Amniotic epithelial cell (primary cell): ENCODE measurements at places on chromosomes 7 and 10.

- DNase-seq, result no peak
Observed at GRCh38 chr10:11795101-11795920, 27.8 kb upstream of the PROSER2 start.

DNA sequence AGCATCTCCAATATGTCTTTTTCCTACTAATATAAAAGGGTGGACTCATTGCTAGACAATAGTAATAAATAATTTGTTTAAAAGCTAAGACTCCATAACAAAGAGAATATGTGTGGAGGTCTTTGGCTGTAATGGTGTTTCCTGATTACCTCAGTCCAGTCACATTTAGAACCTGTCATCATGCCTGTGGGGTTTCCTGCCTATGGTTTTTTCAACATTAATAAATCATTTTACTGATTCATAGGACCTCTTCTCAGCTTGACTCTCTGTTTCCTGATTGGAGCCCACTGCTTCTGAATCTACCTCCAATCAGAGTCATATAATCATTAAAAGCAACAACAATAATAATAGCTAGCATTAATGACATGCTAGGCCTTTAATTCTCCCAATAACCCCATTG is 52.4 kb upstream of the GNAI1 start:
- no peak for DNase-seq

DNA sequence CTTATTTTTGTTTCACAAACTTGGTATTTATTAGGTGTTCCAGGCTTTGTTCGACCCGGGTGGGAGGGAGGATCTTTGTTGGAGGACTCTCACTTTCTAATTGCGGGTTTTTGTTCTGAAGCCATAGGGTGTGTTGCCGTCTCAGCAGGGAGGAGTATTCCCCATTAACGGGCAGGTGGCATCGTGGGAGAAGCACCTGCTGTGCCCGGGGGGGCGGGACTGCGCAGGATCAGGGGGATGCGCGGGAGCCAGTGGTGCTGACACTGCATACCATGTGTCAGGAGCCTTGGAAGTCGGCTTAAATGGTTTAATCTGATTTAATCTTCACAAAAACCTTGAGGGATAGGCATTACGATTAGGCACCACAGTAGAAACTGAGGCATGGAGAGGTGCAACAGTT is 113.0 kb downstream of the MGMT start:
- DNase-seq, result no peak

- peak; percentile 60 for DNase-seq
Observed at GRCh38 chr10:32981760-32982159, 23.7 kb upstream of the ITGB1 start.

DNA sequence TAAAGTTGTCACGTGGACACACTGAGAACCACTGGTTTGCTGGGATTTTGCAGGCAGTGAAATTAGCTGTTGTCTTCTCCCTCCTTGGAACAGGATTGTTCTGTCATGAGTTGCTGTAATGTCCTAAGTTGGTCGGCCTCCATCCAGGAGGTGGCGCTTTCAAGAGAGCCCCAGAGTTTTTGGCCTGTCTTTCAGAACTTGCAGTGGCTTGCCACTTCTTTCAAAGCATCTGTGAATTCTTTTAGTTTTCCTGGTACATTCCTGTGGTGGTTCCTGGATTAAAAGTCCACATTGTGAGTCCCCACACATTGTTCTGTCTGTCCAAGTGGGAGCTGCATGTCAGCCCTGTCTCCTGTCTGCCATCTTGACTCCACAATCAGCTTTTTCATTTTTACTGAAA is 133.8 kb downstream of the PON1 start:
- peak; percentile 44 for DNase-seq

DNA sequence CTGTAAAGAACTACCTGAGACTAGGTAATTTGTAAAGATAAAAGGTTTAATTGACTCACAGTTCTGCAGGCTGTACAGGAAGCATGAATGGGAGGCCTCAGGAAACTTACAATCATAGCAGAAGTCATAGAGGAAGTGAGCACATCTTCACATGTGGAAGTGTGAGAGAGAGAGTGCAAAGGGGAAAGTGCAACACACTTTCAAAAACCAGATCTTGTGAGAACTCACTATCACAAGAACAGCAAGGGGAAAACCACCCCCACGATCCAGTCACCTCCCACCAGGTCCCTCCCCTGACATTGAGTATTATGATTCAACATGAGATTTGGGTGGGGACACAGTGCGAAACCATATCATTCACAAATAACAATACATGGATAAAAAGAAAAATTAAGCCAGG is 24.5 kb downstream of the AVL9 start:
- no peak for DNase-seq

GRCh38 chr10:74612195-74612594 is 214.2 kb upstream of the KAT6B start:
- DNase-seq, result peak; percentile 24

- DNase-seq, result peak; percentile 15
Observed at GRCh38 chr7:35878351-35878750, 77.5 kb downstream of the SEPTIN7 start.

DNA sequence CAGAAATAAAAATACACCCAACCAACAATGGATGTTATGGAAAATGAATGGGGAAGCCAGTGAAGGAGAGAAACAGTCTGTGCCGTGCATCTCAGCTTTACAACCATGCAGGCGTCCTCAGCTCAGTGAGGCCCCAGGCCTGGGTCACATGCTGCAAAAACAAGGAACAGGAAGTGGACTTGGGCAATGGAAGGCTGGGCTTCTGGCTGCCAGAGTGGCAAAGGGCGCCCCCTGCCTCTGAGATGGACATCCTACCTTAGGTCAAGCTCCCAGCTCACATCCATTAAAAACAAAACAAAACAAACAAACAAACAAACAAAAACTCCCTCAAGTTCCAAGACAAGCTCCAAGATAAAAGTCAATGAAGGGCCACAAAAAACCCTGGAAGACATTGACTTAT is 54.7 kb upstream of the AFAP1L2 start:
- DNase-seq, result peak; percentile 58

DNA sequence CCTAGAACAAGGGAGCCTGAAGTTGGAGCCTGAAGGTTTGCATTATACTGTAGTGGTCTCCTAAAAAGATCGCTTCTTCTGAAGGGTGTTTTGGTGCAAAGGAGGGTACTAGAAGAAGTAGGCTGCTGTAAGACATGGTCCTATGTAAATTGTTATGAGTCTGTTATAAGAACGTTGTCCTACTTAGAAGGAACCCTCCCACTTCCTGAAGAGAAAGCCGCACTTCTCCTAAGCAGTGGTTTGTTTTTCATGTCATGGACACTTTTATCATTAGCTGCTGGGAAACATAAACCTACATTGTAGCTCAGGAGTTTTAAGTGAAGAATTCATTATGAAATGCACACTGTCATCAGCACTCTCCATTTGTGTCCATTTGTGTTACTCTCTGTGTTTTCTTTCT is 129.1 kb upstream of the ITGB1 start:
- DNase-seq, result no peak

DNA sequence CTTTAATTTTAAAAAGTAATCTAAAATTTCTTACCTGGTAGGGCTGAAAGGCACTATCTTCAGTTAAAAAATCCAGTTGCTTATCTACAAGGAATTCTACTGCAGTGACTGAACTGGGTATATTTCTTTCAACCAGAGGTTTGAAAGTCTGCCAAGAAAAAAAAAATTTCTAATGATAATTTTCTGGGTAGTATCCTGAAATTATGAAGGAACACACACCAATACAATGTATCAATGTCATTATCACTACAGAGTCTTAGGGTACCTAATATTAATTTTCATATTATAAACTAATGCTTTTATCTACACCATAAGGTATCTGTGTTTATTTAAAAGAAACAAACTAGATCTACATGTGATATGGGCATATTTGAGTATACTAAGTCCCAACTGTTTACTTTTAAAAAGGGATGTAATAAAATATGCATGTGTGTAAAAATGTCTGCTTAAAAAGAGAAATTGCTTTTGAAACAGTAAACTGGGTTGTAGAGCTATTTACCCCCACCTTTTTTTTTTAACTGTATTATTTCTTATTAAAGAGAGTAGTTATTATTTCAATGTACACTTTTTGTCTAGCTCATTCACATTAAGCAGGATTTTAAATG is 131.6 kb downstream of the NRBF2 start:
- peak; percentile 42 for DNase-seq

- DNase-seq, result no peak
Observed at GRCh38 chr10:91566115-91566514, 66.8 kb downstream of the PPP1R3C start.

DNA sequence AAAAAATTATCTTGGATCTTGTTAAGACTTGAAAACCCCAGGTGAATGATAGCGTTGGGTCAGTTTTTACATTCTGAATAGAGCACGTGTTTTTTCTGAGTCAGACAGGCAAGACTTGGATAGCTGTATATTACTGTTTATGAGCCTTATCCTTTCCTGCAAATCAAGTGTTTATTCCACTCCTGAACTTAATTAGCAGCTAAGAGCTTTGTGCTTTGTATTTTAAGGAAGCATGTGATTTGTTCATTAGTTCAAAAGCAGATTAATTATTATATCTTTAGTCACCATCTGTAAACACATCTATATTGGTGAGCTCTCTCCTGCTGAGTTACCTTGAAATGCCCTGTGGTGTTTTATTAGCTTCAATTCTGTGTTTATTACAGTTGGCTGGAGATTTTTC is 98.6 kb upstream of the PRPS1L1 start:
- DNase-seq, result no peak

DNA sequence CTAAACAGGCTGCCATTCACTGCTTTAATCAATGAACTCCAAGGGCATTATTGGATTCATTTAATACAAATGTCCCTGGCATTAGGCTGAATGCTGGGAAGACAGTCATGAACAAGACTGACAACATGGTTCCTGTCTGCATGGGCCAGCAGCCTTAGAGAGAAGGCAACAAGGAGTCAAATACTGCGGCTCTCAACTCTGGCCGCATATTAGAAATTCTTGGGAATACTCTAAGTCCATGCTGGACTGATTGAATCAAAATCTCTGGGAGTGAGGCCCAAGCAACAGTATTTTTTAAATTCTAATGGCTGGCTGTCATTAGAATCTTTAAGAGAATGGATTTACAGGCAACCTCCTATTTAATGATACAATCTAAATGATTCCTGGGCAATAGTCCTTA is 34.1 kb downstream of the FGFBP3 start:
- DNase-seq, result no peak

DNA sequence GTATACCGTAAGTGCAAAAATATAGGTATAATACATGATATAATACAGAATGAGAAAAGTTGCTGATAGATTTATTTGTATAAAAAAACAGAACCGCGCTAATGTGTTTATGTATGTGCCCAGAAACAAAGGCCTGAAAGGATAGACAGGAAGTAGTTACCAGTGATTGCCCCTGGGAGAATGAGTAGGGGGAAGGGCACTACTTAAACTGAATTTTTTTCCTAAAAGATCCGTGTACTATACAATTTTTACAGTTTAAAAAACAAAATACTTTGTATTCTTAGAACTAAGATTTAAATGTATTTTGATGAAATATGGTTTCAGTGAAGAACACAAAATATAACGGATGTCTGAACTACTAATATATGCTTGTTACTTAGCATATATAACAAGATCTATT is 2.9 kb downstream of the IPMK start:
- DNase-seq, result no peak

DNA sequence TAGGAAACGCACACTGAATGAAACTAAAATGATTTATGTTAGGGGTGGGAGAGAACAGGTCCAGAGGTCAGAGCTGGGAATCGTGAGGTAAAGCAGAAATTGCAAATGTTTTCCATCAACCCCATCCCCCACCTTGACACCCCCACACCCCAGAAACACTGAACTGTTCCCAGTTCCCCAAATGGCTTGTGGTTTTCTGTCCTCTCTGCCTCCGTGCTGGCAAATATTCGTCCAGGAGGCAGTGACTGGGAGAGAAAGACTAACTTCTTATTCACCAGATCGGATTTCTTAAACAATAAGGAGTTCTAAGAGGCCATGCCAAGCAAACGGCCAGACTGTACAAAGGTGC is 730 bp upstream of the RASSF4 start:
- no peak for DNase-seq

- DNase-seq, result peak; percentile 35
Observed at GRCh38 chr7:30032310-30033125, 4.3 kb downstream of the PLEKHA8 start.

DNA sequence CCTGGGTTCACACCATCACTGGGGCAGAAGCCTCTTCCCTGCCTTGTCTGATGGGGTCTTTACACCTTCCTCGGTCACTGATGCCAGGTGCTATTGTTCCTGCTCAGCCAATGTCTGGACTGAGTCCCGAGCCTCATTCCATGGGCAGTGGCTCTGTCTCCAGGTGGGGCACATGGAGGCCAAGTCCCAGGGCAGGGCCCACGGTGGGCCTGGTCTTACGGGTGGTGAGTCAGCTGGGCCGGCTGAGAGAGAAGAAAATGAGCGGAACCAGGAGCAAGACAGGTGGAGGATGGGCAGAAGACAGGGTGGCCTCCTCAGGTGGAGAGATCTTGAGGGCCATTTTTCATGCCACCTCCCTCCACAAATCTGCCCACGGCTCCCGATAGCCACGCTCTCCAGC is 131.7 kb upstream of the FAM20C start:
- DNase-seq, result no peak

DNA sequence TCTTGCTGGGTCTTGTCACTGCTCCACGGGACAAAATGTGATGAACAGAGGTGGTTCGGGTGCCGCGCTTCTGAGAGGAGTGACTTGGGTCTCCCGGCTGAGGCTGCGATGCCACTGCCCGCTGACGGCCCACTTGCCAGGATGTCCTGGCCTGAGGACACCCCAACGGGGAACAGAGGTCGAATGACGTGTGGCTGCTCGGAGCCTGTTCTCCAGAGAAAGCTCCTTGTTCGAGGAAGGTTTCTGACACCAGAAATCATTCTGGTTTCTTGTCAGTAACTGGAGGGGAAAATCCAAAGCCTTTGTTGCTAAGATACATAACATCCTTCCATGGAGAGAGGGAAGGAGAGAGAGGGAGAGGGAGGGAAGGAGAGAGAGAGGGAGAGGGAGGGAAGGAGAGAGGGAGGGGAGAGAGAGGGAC is 236.4 kb downstream of the WDR37 start:
- no peak for DNase-seq

DNA sequence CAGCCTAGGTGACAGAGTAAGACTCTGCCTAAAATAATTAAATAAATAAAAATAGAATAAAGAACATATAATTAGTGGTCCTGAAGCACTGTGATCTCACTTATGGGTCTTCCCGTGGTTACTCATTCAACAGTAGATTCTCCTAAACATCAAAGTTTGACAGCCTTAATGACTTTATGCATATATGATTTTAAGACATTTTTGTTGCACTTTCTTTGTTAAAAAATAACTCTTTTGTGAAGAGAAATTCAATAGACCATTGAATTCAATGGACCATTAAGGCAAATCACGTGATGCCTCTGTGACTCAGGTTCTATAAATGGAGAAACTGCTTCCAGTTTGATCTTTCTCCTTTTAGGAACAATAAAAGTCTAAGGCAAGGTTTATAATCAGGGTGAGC is 59.6 kb downstream of the ATOH7 start:
- DNase-seq, result no peak

GRCh38 chr10:132241086-132241485 is 54.3 kb downstream of the DPYSL4 start:
- DNase-seq, result no peak

- DNase-seq, result no peak
Observed at GRCh38 chr7:92051655-92052054, 82.6 kb downstream of the CYP51A1 start.
